Stimulated activated CD4-positive, alpha-beta T cell treated with anti-CD3 and anti-CD28 coated beads, Interleukin-1b, Interleukin-23, amount 100 ng/mL, for 1 hour (primary cell): ENCODE measurements at places on chromosomes 4 and X.

GRCh38 chrX:150227321-150227860 is 135.7 kb upstream of the MAMLD1 start:
- DNase-seq: no peak

GRCh38 chrX:131792356-131792749 is 230.7 kb upstream of the STK26 start:
- no peak for DNase-seq

DNA sequence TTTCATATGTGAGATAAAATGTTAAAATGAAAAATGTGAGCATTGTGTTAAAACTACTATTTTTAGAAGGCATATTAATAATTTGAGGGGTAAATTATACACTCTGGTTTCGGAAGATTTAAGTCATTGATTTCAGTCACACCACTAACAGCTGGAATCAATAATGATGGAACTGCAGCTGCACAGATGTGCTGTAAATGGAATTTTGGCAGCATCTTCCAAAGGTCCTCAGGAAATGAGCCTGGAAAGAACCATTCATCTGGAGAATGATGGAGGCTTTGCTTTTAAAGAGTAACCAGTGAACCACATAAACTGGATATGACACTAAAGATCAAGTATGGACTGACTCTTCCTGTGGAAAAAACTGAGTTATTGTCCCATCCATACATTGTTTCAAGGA is 759.0 kb upstream of the EPHA5 start:
- no peak for DNase-seq

DNA sequence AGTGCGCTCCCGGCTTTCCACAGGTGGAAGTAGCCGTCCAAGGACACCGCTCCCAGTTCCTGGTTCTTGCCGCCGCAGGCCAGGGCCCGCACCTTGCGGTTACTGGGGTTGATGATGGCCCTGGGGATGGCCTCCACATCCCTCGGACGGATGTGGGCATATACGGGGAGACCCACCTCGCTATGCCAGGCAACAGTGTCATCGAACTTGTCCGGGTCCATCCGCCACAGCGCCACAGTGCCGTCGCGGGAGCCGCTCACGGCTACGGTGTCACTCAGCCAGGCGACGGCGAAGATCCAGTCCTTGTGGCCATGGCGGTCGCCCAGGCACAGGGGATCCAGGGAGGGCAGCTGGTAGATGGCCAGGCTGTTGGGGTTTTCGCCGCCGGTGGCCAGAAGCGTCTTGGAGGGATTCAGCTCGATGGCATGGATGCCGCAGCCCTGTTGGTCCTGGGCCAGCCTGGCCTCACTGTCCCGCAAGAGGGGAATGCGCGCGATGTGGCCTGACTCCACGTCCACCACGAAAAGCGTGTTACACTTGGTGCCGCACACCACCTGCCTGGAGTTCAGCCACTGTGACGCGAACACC is 795 bp downstream of the DCAF12L1 start:
- no peak for DNase-seq

DNA sequence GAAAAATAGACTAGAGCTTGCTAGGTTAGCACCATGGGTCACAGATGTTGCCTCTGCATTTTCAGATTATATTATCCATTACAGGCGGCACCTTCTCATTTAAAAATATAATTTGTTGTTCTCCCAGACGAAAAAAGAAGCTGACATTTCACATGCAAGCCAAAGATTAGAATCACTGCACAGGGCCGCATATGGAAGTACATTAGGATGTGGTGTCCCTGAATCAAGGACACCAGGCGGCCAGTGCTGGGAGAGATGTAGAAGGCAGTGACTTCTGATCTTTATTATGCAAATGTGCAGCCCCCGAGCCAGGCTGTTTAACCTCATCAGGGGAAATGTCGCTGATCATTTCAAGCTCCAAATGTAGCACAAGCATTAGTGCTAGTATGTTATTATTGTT is 22.8 kb downstream of the REELD1 start:
- DNase-seq: no peak

- no peak for DNase-seq
Measured at GRCh38 chr4:7186031-7186430, 6.3 kb upstream of the SORCS2 start.

GRCh38 chr4:56874166-56874565 is 33.5 kb upstream of the REST start:
- no peak for DNase-seq

DNA sequence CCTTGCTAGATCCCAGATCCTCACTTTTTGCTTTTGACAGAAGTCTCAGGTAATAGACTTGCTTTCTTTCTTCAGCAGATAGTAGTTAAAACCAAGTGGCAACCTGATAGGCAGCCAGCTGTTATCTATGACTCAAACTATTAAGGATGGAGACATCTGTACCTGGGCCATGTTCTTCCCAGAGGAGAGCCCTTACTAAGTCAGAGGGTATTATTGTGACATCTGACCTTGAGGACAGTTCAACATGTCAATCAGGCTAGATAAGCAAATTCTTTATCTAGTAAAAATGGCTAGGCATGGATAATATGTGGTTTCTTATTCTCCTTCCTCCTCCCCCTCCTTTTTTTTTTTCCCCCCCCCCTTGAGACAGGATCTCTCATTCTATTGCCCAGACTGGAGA is 39.2 kb downstream of the TRIM2 start:
- no peak for DNase-seq

DNA sequence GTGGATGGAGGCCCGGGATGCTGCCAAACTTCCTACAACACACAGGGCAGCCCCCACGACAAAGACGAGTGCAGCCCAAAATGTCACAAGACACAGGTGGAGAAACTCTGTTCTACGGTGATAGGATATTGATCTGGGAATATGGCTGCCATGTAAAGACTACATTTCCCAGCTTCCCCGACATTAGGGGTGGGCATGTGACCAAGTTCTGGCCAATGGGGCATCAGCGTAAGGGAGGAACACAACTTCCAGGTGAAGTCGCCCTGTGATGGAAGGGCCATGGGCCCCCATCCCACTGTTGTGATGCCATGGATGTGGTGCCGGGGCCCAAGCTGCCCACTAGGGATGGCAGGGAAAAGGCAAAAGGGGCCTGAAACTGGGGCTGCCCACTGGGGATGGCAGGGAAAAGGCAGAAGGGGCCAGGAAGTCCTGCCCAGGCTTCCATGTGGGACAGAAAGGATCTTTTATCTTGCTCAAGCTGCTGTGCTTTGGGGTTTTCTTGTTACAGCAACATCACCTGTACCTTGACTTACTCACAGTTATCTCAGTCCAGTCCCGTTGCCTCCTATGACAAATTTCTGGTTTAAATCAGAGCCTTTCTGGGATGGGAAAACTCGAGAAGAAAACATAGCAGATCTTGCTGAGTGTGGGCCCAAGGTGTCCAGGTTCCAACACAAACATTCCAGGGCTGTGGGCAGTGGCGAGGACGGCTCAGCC is 9.7 kb upstream of the ADRA2C start:
- no peak for DNase-seq

GRCh38 chr4:110516106-110516922 is 40.4 kb downstream of the ENPEP start:
- DNase-seq: peak; percentile 31

GRCh38 chr4:26033389-26033788 is 119.4 kb downstream of the SMIM20 start:
- no peak for DNase-seq

GRCh38 chr4:185710487-185710995 is 101.5 kb downstream of the SORBS2 start:
- no peak for DNase-seq

- DNase-seq: no peak
Measured at GRCh38 chr4:11720292-11720691, 291.6 kb upstream of the HS3ST1 start.

GRCh38 chr4:106715825-106716224 is 320.3 kb downstream of the DKK2 start:
- DNase-seq: no peak

- no peak for DNase-seq
Measured at GRCh38 chrX:7447801-7448499, 300.0 kb upstream of the PUDP start.

- no peak for DNase-seq
Measured at GRCh38 chr4:159048166-159048886, 54.6 kb upstream of the RAPGEF2 start.

DNA sequence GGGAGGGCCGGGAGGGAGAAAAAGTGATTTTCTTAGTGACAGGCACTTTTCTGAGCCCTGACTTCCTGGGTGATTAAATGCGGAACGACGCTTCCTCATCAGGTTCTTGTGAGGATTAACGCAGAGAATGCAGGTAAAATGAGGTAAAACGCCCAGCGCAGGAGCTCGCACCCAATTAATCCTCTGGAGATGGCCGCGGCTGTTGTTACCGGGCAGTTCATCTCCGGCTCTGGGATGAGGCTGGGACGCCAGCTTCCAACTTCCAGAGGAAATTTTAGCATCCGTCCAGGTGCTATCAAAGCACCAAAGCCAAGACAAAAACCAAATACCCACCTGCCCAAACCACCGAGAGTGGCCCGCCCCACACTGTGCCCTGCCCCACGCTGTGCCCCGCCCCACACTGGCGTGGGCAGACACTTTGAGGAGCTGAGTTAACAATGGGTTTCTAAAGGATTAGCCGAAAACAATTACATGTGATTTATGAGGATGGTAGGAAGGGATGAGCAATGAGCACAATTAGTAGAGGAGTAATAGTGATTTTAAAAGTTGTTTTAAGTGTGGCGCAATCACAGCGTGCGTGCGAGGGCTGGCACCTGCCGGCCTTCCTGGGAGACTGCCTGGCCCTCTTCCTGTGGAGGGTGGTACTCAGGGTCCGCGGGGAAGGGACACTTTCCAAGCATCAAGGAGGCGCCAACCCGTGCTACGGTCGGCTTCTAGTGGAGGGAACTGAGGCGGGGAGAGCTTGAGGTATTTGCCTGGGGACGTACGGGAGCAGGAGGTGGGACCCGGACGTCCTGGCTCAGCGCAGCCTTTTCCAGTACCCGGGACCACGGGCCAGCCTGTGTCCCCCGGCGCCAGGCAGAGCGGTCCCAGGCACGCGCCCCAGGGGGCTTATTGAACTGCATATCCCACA is 41.6 kb upstream of the ADRA2C start:
- no peak for DNase-seq

- no peak for DNase-seq
Measured at GRCh38 chr4:120704538-120704937, 218.0 kb downstream of the PRDM5 start.

DNA sequence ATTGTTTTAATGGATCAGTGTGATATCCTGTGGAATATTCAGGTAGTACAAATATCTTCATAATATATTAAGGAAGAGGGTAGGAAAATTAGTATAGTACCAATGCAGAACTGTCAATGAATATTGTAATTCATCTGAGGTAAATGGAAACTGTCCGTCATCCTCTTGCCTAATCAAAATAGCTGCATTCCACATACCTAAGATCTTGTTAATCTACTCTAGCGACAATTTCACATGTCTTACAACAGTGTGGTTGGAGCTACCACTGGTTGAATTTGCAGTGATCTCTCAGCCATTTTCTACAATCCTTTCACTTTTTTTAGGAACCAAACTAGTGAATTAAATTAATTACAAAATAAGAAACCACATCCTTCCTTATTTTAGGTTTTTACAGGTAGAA is 117.5 kb downstream of the PCDH18 start:
- DNase-seq: no peak

DNA sequence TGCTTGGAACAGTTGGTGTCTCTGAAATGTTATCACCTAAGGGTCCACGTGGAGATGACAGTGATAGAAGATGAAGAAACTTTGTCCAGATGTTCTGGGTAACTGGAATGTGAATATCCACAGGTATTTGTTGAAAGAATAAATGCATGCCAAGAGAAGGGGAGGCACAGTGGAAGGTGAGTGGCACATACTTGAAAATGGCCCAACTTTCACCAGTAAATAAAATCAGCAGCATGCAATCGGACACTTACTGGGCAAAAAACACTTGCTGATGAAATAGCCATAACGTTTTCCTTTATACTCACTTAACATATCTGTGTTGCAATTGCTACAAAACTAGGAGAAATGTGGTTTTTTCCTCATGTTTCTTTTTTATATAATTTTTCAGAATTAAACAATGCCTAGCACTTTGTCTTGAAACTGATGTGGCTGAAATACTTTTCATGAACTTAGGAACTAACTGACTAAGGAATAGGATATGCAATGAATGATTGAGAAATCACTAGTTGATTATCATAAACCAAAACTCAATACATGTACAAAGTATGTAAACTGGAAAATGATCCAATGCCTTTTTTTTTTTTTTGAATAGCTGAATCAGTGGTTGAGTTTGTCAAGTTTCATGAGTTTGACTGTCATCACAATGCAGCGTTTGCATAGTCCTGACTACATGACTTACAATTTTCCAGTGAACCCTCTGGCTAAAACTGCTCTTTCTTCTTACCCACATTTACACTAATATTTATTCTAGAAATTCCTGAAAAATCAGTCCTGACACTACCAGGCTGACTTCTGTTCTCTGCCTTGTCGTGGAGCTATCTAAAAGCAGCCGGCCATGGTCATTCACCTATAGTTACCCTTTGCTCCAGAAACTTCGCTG is 127.4 kb downstream of the CPE start:
- no peak for DNase-seq

- DNase-seq: no peak
Measured at GRCh38 chrX:133390676-133391075, 24.6 kb downstream of the GPC4 start.

DNA sequence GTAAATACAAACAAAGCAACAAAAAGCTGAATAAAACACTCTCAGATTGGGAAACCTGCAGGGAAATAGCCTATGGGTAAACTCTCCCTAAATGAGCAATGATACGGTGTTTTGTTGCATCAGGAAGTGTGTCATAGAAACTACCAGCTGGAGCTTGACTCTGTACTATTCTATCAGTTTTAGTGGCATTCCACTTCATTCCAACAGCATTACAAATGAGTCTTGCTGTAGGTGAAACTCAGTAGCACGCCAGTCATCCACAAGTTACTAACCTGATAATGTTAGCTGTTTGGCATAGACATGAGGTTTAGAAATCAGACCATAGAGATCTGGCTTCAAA is 24.9 kb downstream of the FGFBP1 start:
- no peak for DNase-seq

DNA sequence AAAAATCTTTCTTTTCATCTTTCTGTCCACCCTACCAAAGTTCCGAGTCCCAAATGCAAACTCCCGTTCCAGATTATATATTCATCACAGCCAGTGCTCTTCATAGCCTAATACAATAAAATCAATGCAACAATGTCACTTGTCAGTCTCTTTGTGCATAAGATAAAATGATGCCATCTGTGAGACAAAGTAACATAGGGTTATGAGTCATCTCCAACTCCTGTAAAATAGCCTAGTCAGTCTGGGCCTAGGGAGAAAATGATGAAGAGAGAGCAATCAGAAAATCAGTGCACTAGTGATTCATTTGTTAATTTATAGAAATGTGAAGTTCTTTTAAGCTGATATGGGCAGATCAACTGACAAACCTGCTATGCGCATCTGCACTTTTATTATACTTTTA is 689.1 kb upstream of the DIAPH2 start:
- DNase-seq: no peak

DNA sequence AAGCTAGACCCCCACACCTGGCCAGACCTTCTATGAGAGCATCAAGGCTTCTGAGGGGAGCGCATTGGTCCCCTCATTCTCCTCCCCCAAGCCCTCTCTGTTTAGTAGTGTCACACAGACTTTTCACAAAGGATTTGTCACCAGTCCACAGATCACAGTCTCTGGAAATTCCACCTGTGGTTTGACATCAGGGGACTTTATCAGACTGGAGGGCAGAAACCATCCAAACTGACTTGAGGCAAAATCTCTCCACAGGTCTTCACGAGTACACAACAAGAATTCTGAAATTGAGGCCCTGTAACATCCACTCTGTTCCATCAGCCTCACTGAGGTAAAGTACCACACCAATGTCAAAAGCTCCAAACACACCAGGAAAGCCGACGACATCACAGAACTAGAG is 112.5 kb downstream of the SH3KBP1 start:
- no peak for DNase-seq
